ENCODE measurements at places on chromosomes 16 and 17.

DNA sequence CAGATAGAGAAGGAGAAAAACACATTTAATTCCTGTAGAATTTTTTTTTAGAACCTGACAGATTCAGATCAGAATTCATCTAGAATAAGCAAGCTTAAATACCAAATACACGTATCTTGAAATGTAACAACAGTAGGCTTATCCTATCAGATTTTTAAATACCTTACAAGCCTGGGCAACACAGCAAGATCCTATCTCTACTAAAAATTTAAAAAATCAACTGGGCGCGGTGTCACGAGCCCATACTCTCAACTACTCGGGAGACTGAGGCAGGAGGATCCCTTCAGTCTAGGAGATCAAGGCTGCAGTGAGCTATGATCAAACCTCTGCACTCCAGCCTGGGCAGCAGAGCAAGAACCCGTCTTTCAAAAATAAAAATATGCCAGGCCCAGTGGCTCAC, 13.5 kb downstream of the ACOX1 start:
- DNase-seq: no peak

DNA sequence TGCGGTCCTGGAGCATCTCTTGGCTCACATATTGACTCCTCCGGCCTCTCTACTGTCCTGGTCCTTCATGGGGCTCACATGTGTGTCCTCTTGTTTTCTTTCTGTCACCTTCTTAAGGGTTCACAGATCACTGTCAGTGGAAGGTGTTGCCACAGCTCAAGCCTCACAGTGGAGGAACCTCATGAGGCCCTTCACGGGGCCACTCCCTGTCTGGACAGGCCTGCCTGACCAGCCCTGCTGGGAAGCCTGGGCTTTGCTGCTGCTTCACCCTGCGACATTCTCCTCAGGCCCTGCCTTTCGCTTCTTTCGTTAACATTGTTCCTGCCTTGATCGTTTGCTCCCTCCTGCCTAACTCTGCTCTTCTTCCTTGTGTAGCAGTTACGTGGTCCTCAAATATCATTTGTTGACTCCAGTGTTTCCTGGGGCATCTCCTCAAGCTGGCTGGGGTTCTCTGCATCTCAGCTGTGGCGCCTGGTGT, 55.9 kb downstream of the WDR45B start:
- no peak for DNase-seq

- DNase-seq: no peak
Measured at GRCh38 chr16:20510323-20510722, 59.0 kb downstream of the ACSM2A start.

- DNase-seq: no peak
Measured at GRCh38 chr16:85673529-85674417, 15.0 kb downstream of the GINS2 start.

DNA sequence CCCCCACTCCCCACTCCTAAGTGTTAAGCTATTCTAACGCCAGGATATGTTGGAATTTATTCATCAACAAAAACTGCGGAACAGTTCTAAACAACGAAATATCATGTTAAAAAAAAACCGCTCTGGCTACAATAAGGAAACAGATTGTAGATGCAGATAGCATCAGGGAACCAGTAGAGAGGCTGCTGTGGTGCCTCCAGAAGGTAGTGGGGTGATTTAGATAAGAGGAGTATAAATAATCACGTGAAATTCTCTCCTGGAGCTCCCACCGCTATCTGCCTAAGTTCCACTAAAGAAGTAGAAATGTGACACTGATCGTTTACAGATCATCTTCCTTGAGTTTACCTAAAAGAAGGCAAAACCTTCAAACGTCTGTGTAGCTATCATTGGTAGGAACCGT, 8.0 kb downstream of the AHSP start:
- DNase-seq: no peak

- no peak for DNase-seq
Measured at GRCh38 chr17:60729854-60730253, 52.2 kb downstream of the BCAS3 start.

- no peak for DNase-seq
Measured at GRCh38 chr17:50014471-50015088, 19.6 kb upstream of the DLX3 start.

- DNase-seq: no peak
Measured at GRCh38 chr17:48625495-48626244, 488 bp downstream of the HOXB9 start.

DNA sequence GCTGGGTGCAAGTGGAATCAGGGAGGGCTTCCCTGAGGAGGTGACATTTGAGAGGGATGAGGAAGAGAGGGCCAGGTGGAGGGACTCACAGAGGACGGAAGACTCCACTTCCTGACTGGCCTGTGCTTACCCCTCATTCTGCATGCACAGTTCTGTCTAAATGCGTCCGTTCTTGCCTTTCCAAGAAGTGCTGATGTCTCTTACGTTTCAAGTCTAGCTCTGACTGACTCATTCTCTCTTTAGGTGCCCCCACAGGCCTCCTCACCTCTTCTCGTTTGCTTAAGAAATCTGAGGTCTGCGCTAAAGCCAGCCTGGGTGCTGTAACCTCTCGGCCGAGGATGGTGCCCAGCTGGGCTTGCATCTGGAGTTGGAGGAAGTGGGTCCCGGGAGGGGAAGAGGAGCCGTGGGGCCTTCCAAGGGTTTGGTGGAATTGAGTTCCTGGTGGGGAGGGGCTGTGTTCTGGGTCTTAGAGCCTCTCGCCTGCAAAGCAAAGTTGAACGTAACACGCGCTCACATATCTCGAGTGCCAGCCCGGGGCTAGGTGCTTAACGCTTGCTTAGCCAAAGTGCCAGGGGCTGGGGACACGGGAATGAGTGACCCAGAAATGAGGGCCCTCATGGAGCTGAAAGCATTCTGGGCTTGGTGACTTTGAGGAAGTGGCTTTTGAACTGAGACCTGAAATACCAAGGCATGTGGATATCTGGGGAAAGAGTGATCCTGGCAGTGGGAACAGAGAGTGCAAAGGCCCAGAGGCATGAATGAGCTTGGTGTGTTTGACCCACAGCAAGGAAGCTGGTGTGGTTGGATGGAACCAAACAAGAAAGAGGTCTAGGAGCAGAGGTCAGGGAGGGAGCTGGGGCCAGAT, 4.8 kb downstream of the IL4R start:
- no peak for DNase-seq

- no peak for DNase-seq
Measured at GRCh38 chr16:12721841-12722421, 81.8 kb downstream of the CPPED1 start.

DNA sequence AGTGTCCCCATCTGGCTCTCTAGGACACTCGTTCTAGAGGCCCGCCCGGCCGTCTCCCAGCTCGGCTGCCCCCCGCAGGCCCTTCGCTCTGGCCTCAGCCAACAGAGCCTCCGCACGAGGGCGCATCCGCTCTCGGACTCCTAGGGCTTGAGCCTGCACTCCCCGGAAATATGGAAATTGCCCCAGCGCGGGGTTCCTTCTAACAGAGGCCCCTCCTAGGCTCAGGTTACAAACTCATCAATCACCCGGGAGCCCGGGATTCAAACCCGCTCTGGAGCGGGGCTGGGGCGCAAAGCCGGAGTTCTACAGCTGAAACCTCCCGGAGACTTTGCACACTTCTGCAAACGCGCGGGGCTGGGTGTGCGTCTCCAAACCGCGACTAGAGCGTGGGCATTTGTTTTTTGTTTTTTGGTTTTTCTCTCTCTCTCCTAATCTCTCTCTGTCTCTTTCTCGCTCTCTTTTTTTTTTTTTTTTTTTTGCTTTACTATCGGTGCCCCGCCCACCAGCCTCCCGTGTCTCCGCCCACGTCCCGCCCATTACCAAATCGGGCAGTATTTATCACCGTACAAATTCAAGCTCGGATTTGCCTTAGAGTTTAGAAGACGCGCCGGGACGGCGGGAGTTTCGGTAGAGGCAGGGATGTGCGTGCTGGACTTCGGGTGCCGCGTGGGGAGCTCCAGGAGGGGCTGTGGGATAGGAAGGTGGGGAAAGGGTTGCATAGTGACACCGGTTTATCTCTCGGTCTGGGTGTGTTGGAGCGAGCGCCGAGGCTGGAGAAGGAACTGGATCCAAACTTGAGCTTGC, 2.4 kb upstream of the FOXL1 start:
- no peak for DNase-seq

DNA sequence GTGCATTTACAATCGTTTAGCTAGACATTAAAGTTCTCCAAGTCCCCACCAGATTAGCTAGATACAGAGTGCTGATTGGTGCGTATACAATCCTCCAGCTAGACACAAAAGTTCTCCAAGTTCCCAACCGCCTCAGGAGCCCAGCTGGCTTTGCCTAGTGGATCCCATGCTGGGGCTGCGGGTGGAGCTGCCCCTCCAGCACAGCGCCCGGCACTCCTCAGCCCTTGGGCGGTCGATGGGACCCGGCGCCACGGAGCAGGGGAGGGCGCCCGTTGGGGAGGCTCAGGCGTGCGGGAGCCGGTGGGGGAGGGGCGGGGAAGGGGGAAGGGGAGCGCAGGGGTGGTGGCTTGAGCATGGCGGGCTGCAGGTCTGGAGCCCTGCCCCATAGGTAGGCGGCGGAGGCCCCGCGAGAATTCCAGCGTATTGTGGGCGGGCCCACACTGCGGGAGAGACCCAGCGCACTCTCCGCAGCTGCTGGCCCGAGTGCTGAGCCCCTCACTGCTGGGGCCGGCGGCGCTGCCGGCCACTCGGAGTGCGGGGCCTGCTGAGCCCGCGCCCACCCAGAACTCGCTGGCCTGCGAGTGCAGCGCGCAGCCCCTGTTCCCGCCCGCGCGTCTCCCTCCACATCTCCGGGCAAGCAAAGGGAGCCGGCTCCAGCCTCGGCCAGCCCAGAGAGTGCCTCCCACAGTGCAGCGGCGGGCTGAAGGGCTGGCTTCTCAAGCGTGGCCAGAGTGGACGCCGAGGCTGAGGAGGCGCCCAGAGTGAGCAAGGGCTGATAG, 907.5 kb downstream of the CDH8 start:
- no peak for DNase-seq

GRCh38 chr16:23152386-23153178, 3.3 kb upstream of the USP31 start:
- no peak for DNase-seq

DNA sequence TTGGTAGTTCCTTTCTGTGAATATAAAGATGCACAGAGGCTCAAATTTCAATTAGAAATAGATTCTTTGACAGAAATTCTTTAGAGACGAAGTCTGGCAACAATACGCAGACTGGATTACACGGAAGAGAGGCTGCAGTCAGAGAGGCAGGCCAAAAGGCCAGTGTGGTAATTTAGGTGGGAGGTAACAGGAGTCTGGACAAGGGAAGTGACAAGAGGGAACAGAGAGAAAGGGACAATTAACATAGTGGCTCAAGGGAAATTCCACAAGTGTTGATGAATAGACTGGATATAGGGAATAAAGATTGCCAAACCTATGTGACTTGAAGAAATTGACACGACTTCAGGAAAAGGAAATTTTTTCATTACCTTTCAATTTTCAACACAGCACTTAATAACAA, 54.6 kb downstream of the STX8 start:
- DNase-seq: no peak

GRCh38 chr17:596763-597644, 117.6 kb downstream of the VPS53 start:
- DNase-seq: no peak

GRCh38 chr17:1995907-1996799, 29.0 kb downstream of the RTN4RL1 start:
- no peak for DNase-seq

- DNase-seq: no peak
Measured at GRCh38 chr17:33050611-33051140, 59.0 kb downstream of the SPACA3 start.
